Activated T-cell treated with anti-CD3 and anti-CD28 coated beads, Interleukin-2, amount 50 U/mL, for 48 hours (primary cell): ENCODE measurements at places on chromosomes 13 and 19.

GRCh38 chr13:111058796-111059506 lies 56.2 kb upstream of the ARHGEF7 start:
- no peak for DNase-seq

- no peak for DNase-seq
These were observed 368.0 kb downstream of the FGF14 start for GRCh38 chr13:102033857-102034331.

DNA sequence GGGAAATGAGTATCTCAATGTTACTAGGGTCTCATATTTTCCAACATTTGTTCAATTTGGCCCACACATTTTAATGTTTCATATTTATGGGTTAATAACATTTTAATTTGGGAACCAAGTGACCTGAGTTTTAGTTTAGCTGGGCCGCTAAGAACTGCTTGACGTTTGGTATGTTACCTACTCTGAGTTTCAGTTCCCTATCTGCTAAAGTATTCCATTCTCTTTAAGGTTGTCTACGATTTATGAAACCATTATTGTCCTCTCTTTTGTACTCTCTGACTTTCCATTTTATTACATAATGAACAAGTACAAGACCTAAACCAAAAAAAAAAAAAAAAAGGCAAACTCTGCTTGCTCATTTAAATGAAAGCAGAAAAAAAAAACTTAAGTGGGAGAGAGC lies 89.9 kb downstream of the FGF14 start:
- no peak for DNase-seq

- DNase-seq = no peak
These were observed 299.5 kb downstream of the NALCN start for GRCh38 chr13:101116826-101117225.

DNA sequence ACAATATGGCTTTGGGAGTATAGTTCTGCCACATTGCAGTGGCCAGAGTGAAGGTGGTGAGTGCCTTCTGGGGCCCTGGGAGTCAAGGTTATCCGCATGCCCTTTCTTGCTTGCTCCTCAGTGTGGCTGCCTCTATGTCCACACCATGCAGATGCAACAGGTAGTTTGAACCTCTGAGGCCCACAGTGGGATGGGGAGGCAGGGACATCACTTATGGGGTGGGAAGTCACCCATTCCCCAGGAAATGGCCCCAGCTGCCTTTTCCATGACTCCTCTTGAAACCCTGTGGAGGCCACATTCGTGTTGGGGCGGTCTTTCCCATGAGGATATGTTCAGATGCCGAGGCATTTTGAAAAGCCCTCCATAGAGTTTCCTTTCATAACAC lies 20.0 kb upstream of the ALOX5AP start:
- no peak for DNase-seq

GRCh38 chr13:97460004-97460775 lies 26.2 kb downstream of the RAP2A start:
- DNase-seq = no peak
